Pulmonary artery endothelial cell (primary cell): ENCODE measurements at places on chromosomes 12 and 14.

GRCh38 chr14:38297681-38298080 is 41.8 kb upstream of the CLEC14A start:
- DNase-seq = no peak

- DNase-seq = no peak
Measured at GRCh38 chr12:31492599-31493196, 98.2 kb downstream of the DENND5B start.

GRCh38 chr14:35402323-35403113 is 2.0 kb downstream of the NFKBIA start:
- no peak for DNase-seq

GRCh38 chr12:126424696-126425095 is 1359.5 kb downstream of the AACS start:
- DNase-seq = no peak

GRCh38 chr14:67269298-67270060 is 28.2 kb downstream of the PALS1 start:
- DNase-seq = no peak

DNA sequence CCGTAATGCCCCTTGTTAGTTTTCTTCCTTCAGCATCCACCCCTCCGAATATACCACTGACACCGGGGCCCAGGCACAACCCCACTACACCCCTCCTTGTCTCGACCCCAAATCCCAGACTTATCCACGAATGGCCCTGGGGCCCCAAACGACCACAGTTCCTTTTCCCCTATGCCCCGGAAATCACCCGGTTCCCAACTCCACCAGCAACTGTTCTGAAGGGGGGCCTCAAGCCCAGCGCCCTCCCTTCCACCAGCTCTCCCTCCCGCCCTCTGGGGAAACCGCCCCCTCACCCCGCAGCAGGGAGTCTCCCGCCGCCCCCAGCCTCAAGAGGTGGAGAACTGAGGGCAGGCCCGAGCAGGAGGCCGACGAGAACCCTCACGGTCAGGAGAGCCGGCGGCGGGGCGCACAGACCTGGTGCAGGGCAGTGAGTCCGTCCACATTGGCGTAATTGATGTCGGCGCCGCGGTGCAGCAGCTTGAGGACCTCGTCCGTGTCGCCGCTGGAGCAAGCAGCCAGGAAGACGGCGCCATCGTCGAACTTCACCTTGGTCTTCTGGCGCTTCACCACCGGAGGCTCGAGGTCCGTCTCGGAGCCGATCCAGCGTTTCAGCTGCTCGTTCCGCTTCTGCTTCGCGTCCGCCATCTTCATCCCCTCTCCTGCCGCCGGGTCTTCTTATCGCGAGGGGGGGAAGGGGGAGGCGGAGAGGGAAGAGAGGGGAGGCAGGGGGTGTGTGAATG is 446 bp downstream of the PPP1R12A start:
- no peak for DNase-seq

DNA sequence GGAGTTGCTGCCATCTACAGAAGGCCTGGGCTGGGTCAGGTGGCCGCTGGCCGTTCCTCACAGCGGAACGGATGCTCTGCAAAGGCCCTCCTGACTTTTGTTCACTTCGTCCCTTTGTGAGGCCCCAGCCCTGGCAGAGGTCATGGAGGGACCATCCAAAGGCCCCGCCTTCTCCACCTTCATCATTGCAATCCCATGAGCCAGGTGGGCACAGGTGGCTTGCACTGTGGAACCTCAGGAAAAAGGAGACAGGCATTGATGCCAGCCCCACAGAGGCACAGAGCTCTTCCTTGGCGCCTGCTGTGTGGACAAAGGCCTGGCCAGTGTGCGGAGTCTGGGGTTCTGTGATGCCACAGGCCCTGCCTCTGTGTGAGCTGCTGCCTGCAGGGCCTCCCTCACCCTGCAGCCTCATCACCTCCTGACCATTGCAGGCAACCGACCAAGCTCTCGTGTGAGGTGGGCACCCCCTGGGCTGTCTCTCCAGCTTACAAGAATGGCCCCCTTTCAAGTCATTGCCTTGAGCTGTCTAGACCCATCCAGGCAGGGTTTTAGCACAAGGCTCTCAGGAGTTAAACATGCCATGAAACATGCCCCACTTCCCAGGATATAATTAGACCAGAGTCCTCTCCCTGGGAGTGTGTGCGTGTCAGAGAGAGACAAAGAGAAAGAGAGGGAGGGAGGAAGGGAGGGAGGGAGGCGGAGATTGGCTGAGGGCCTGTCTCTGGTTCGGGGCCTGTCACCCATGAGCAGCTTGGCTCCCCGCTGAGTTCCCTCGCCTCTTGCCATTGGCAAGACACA is 19.3 kb downstream of the NFKBIA start:
- DNase-seq = no peak

DNA sequence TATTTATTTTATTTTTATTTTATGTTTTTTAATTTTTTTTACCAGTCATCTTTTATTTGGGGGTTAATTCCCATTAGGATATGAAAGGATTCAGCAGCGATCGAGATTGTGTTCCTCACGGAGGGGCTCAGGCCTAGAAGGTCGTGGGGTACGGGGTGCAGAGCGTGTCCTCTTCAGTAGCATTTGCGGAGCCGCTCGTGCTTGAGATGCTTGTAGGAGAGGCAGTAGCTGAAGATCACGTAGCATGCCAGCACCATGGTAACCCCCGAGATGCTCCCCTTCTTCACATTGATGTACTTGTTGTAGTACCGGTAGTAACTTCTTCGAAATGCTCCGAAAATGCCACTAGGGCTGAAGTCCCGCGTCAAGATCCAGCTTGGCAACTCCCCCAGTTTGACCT is 40.5 kb upstream of the PLEKHG6 start:
- no peak for DNase-seq

- DNase-seq = no peak
Measured at GRCh38 chr12:90298289-90298948, 589.8 kb upstream of the ATP2B1 start.

DNA sequence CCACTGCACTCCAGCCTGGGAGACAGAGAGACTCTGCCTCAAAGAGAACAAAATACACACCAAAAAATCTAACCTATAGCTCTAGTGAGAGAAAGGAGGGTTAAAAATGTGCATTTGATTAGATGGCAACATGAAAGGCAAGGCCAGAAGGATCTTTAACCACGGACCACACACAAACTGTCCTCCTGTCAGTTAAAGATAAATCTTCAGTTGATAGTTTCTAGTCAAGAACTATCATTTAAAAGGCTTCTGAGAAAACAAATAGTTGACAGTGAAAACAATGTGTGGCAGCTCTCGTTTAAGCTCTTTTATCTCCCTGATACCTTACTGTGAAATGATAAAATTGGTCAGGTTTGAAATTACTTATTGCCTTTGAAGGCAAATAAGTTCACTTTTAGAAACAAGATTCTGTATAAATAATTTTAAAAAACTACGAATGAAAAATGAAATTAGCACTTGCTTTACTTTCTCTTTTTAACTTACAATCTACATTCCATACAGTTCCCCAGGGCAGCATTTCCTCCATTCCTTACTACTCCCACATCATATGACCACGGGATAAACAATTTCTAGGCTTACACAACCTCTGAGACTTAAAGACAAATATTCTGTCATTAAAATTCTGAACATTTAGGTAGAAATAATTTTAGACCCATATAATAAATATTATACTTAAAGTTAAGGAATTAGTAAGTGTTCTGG is 71.4 kb upstream of the GNPNAT1 start:
- no peak for DNase-seq

DNA sequence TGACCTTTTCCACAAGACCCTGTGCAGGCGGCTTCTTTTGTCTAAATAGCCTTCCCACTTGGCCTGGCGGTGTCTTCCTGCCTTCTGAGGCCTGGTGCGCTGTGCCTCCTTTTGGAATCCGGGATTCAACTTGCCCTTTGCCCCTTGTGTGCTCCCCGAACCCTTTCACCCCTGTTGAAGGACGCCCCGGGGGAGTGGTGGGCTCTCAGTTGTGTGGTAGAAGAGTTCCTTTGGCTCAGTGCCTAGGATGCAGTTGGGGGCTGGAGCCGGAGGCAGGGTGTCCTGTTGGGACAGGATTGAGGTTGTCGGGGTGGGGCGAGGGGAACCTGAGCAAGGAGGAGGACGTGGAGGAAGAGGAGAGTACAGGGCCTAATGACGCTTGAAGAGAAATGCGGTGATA is 34.5 kb downstream of the KLC1 start:
- no peak for DNase-seq

DNA sequence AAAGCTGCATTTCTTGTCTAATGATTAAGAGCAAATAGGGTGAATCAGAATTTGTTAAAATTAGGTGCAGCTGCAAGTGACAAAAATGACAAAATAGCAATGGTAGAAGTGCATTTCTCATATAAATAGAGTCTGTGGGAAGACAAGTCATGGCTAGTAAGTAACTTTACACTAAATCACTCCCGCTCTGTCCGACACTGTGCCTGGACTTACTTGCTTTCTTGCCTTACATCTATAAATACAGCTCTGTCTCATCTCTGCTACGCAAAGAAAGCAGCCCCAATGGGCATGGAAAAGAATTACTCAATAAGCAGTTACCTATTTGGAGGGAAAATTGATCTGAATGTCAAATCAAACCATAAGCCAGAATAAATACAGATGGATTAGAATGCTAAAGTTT is 245.4 kb upstream of the KRR1 start:
- DNase-seq = no peak

- DNase-seq = no peak
Measured at GRCh38 chr12:93812626-93813025, 135.5 kb downstream of the CRADD start.

- no peak for DNase-seq
Measured at GRCh38 chr14:42141328-42141727, 534.7 kb downstream of the LRFN5 start.

GRCh38 chr12:14949631-14950030 is 11.3 kb upstream of the ERP27 start:
- DNase-seq = no peak

DNA sequence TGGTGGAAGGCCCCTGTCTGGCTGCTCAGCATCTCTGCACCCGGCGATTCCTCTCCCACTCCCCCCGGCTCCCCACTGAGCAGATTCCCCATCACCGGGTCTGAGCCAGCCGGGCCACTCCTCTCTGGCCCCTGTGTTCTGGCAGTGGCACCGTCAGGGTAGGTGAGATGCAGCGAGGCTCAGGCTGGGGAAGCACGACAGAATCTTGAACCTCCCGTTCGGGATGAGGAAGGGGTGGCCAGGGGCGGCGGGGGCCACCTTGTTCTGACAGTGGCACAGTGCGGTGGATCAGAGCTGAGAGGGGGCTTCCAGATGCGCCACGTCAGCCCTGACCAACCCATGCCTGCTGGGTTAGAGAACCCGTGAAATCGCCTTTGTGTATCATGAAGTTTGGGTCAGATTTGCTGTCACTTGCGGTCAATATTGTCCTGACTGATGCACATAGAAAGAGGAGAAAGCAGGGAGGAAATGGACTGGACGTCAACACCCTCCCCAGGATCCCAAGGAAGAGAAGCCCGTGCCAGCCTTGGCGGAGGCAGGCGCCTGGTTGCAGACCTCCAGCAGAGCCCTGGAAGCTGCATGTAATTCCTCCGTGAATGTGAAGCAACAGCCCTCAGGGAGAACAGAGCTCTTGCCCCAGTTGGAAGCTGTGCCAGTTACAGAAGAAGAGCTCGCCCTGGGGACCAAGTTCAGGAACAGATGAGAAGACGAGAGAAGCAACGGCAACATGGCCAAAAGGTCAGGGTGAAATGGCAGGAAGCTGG is 137.1 kb upstream of the SFSWAP start:
- DNase-seq = no peak

DNA sequence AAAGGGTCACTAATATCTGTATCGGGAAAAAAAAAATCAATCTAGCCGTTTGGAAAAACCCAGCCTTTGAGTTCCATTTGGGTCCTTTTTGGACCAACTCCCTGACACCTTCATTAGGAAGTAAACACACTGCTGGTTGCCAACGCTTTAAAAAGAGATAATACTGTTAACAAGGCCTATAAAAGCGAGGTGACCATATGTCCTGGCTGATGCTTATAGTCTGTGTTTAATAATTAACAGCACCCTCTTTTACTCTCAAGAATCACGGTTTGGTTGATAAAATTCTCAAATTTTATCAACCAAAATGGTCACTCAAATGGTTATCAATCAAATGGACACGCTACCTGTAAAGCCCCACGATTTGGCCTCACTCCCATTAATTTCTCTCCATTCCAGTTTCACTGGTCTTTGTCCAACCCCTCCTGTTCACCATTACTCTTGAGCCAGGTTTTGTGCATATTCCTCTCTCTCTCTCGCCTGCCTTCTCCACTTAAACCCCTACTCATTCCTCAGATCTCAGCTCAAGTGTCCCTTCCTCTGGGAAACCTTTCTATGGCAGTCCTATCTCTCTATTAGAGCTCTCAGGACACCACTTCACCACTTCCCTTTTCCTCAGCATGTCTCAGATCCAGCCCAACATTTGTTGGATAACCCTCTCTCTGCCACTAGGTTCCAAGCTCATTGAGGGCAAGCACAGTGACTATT is 9.5 kb downstream of the BTG1 start:
- DNase-seq = no peak

DNA sequence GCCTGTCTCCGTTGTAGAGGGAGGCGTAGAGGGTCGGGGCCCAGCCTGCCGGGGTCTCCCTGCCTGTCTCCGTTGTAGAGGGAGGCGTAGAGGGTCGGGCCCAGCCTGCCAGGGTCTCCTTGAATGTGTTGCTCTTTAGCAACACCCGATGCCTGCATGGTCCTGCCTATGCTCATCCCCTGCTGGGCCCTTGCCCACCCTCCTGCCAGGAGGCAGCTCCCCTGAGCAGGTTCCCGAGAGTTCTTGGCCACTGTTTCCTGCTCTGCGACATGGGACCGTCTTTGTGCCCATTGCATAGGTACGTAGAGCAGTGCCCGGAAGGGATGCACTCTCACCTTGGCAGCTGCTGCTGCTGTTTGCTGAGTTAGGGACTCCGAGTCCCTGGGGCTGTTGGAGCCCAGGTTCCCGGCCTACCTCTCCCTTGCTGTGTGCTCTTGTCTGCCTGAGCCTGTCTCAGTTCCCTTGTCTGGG is 3.3 kb downstream of the KIF26A start:
- DNase-seq = no peak

DNA sequence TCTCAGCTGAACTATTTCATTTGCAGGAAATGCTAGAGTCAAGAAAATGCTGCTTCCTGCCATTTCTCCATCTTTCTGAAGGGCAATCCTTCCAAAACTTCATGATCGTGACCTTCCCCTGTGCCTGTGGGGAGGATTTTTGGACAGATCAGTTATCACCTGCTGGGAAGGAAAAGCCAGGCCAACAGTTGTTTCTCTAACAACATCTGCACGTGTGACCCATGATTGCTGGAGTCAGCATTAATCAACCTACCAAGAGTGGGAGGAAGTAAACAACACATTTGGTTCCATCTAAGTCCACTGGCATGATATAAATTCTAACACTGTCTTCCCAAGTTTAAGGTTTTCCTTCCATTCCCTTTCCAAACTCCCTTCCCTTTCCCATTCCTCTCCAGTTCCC is 172.7 kb downstream of the APAF1 start:
- DNase-seq = no peak

DNA sequence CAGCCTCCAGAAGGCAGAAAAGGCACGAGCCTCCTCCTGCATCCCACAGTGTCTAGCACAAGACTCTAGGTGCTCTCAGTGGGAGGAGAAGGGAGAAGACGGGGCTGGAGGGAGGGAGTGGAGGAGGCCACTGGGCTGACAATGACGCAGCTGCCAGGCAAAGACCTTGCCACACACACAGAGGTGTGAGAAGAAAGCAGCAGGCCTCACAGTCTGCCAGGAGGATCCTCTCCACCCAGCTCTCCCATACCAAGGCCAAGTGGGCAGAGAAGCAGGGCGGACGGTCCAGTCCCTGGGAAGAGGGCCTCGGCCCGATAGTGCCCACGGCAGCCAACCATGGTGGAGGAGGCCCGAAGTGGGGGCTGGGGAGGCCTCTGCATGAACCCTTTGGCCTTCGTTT is 78.9 kb downstream of the NCOR2 start:
- DNase-seq = no peak
